ENCODE measurements at places on chromosomes 6 and 20.

DNA sequence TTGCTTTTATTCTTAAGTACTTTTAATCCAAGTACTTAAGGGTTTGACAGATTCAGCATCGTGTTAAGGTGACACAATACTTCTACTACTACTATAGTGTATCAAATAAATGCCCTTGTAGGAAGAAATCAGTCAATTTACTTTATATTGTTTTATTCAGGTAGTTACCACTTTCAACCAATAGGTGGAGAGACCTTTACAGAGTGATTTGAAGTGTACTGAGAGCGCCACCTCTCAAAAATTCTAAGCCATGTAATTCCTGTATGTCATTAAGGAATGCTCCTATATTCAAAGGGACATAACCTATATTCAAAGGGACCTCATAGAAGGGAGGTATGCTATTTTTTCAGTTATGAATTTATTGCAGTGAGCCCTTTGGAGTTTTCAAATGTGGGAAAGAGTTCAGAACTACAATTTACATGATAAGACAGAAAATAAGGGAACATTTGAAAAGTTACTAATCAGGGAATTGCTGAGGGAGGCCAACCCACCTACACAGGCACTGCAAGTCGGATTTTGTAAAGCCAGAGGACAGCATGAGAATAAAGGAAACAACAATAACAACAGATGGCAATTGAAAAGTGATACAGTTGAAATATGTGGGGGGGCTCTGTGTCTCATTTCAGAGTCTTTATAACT, 955.6 kb downstream of the TBC1D32 start:
- DNase-seq = no peak

DNA sequence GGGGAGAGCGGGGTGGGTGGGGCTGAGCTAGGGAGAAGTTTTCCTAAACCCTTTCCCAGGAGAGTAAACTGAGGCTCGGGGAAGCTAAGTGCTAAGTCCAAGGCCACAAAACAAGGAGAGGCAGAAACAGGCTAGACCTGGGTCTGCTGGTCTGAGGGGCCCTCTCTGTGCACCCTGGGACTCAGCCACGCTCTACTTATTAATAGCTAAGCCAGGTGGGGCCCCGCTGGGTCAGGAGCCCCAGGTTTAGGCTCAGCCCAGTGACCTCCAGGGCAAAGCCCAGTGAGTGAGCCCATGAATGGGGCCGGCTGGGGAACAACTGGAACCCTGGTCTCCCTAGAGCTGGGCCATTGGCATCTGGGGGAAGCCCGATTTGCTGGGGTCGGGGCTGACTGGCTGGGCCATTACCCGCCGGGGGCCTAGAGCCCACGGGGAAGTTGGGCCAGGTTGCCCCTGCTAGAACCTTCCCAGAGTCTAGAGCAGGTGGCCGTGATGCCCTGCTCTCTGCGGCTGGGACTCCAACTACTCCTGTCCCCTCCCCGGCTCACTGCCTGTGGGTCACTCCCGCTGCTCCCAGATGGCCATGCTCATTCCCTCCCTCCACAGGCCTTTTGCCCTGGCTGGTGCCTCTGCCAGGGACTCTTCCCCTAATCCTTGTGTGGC, 24.1 kb upstream of the NOL4L start:
- DNase-seq = no peak

DNA sequence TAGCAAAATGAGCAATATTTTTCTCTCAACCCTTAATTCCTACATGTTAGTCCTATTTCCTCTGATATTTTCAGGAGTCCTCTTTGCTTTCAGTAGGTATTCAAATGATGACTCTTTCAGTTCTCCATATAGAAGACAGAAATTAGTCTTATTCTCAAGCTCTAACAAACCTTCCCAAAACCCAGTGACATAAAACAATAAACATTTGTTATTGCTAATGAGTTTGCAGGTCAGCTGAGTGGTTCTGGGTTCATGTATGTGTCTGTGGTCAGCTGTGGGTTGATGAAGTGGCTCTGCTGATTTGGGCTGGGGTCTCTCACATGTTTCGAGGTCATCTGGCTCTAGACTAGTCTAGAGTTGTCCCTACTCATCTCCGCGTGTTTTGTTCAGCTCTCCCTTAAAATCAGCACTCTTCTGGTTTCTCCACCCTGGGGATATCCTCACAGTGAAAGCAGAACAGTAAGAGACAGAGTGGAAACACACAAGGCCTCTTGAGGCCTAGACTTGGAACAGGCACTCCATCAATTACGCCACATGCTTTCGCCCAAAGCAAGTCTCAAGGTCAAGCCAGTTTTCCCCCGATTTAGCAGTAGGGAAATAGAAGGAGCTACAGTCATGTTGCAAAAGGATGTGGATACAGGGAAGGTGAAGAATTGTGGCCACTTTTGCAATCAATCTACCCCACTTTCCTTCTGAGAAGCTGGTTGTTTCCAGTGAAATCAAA, 273.0 kb downstream of the PLCB1 start:
- DNase-seq = no peak

DNA sequence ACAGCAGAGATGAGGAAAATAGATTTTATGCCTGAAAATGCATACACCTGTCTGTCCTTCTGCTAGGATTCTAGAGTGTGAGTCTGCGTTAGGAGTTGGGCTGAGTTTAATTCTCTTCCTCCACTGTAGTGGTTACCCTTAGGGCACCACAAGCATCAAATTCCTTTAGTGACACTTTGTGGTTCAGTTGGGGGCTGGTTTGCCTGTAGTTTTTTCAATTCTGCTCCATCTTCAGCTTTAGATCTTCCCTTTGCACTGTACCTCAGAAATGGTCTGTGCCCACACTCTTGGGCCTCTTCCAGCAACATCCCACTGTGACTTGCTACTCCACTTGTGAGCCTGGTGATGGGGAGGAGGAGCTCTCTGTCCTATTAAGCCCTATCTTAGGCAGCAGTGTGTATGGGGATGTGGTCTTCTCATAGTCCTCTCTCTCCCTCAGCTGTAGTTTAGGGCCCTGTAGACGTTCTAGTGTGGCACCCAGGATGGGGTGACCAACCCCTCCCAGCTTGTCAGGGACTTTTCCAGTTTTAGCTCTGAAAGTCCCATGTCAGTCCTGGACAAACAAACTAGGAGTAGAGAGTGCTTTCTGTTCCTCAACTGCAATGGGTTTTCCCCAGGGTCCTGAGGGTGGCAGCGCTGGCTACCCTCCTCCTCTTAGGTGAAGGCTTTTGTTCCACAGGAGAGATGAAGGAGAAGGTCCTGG, 19.7 kb upstream of the OGFRL1 start:
- no peak for DNase-seq

GRCh38 chr6:4346659-4347333, 211.4 kb upstream of the ECI2 start:
- DNase-seq = no peak

DNA sequence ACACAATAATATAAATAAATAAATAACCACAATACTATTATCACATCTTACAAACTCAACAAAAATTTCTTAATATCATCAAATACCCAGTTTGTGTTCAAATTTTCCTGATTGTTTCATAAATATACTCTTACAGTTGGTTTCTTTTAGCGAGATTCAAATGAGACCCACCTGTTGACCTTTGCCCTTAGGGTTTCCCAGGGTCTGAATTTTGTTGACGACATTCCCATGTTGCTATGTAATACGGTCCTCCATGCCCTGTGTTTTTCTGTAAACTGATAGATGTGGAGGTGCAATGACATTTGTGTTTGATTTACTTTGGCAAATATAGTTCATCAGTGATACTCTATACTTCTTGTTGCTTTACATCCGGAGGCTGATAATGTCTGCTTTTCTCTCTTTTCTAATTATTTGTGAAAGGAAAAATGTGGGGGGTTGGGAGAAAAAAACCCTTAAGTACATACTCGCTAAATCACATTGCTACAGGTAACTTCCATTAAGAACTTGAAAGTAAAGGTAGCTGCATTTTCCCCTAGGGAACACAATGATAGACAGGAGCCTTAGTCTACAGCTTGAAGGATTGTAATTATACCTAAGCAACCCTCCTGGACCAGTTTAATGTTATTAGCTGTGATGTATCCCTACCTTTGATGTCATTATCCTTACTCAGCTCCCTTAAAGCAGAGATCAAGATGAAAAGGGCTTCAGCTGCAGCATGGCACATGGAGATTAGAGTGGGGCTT, 6.6 kb downstream of the MOG start:
- DNase-seq = no peak

GRCh38 chr6:73803562-73804241, 107.7 kb downstream of the CD109 start:
- DNase-seq = no peak

GRCh38 chr6:89657445-89658158, 19.1 kb upstream of the LYRM2 start:
- no peak for DNase-seq

Data from activated CD4-positive, alpha-beta T cell treated with anti-CD3 and anti-CD28 coated beads for 1 hour (primary cell).